Activated CD8-positive, alpha-beta memory T cell treated with anti-CD3 and anti-CD28 coated beads, Interleukin-2, amount 10 ng/mL, durations not matched to agents 7 days and 5 days (primary cell): ENCODE measurements at places on chromosomes 12 and 14.
A peak's percentile ranks its signal among the peaks of the same experiment; 100 is the strongest.

- DNase-seq, result no peak
These were observed 157.4 kb upstream of the TMEM260 start for GRCh38 chr14:56422221-56422620.

GRCh38 chr12:124480469-124481256 lies 86.7 kb downstream of the NCOR2 start:
- DNase-seq, result peak; percentile 91

- no peak for DNase-seq
These were observed 224.0 kb downstream of the KTN1 start for GRCh38 chr14:55803873-55804553.

GRCh38 chr12:95701722-95702418 lies 88.7 kb downstream of the NTN4 start:
- DNase-seq, result no peak

GRCh38 chr14:67853715-67854114 lies 34.1 kb downstream of the RAD51B start:
- no peak for DNase-seq

GRCh38 chr12:21571046-21571445 lies 33.6 kb downstream of the GYS2 start:
- DNase-seq, result no peak

DNA sequence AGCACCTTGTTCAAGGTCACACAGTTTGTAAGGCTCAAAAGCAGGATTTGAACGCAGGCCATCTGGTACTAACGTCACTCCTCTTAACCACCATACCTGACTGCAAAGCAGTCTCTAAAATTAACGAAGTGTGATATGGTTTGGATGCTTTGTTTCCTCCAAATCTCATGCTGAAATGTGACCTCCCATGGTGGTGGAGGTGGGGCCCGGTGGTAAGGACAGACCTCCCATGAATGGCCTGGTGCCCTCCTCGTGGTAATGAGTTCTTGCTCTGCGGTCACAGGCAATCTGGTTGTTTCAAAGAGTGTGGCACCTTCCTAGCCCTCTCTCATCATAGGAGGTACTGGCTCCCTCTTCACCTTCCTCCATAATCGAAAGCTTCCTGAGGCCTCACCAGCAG lies 102.2 kb upstream of the BCL2L14 start:
- DNase-seq, result no peak

- DNase-seq, result no peak
These were observed 799 bp downstream of the ZNF219 start for GRCh38 chr14:21097636-21098075.

GRCh38 chr12:31868965-31869364 lies 90.2 kb upstream of the RESF1 start:
- no peak for DNase-seq

GRCh38 chr14:104888489-104889374 lies 23.7 kb downstream of the CEP170B start:
- DNase-seq, result no peak

DNA sequence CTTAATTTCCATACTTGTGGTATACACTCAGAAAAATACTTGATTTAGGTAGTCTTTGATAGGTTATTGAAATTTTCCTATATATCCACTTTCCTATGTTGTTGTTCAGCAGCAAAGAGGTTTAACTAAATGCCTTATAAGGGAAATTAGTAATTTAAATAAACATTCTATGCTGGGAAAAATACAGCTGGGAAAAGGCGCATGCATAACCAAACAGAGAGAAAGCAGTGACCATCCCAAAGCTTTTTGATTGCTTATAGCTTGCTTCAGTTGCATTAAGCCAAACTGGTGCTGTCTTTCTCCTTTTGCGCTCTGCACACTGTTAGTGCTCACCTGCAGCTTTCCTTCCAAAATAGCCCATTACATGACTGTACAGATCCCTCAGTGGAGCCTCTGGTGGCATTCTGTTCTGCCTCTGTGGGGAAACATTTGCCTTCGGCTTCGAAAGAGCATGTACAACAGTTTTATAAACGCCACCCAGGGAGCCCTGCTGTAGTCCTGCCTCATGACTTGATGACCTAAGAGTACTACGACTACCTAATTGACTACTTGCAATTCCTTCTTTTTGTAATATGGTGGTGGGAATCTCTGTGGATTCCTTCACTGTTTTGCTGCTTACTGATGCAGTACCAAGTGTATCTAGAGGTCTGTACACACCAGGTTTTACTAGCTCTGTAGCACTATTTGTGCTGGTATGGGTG lies 120.8 kb downstream of the RALGAPA1 start:
- DNase-seq, result no peak

- no peak for DNase-seq
These were observed 191.4 kb downstream of the CACNA1C start for GRCh38 chr12:2244013-2244861.

GRCh38 chr12:67666605-67667004 lies 18.1 kb downstream of the DYRK2 start:
- no peak for DNase-seq

- no peak for DNase-seq
These were observed 308.2 kb upstream of the FBXO33 start for GRCh38 chr14:39740454-39740853.

DNA sequence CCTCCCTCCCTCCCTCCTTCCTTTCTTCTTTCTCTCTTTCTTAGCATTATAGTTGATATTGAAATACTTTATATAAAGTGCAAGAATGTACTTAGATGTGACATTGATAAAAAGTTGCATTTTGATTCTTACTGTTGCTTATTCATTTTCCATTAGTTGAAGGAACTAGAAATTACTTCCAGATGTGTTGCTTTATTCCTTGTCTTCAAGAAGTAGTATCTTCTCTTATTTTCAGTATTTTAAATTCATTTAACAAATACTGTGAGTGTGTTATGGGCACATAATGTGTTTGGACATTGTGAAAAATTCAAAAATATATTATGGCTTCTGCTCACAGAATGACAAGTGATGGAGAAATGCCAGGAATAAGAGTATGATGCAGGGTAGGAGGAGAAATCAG lies 45.6 kb downstream of the TRMT5 start:
- DNase-seq, result no peak

DNA sequence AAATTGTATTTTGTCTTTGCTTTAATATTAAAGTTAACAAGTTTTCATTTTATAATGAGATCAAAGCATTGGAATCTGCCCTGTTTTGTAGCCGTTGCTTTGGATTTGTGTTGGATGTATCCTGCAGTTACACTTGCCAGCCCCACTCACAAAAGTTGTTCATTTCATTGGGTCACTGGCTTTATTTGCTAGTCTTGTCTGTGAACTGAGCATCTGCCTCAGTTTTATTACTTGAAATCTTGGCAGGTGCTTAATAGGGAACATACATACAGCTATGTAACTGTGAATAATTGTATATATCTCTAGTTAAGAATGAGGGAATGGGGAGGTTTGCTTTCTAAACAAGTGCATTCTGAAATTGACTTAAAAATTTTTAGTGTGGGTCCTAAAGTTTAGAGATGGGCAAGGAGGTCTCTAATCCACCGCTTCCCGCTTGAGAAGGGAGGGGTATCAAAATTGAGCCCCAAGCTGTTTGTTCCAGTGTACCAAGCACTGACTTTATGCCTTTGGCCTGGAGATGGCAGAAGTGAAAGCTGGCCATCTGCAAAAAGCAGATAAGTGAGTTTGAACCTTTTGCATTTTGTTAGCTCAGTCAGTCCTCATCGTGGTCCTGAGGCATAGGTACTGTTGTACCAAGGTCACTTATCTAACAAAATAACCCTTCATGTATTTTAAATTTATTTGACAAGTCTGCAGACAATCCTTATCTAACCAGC lies 9.3 kb downstream of the EIF5 start:
- no peak for DNase-seq

GRCh38 chr14:83814896-83815295 lies 1715.0 kb upstream of the FLRT2 start:
- no peak for DNase-seq

DNA sequence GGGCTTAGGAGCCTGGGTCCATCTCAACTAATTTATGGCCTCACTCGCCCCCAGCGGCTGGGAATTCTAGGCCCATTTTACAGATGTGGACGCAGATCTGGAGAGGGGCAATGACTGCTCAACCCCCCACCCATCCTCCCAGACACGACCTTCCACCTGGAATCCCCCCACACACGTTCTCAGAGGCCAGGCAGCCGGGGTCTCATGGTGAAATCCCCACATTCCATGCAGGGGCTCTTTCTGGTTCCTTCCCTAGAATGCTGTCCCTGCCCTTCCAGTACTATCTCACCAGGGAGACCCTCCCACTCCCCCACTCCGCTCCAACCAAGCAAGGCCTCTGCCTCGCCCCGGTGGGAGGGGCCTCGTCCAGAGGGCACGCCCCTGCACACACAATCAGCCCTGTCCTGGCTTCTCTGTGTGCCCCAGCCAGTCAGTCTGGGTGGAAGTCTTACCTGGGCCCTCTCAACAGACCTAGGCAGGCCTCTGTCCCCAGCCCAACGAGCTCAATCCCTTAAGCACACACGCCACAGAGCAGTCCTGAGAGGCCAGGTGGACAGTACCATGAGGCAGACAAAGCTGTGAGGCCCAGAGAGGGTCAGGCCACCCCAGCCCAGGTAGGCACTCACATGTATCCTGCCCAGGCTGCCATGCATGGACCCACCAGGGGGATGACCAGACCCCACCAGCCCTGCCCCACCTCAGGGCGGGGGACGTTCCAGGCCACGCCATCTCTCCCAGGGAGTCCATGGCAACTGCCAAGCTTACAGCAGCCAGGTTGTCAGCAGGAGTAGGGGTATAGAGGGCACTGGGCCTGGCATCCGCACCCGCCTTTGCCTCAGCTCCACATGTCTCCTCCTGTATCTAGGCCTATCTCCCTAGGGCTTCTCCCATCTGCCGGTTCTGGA lies 1.3 kb upstream of the ANKRD9 start:
- no peak for DNase-seq

- no peak for DNase-seq
These were observed 73.5 kb upstream of the VASH1 start for GRCh38 chr14:76687611-76688382.

- no peak for DNase-seq
These were observed 91.8 kb downstream of the SLC41A2 start for GRCh38 chr12:104866291-104866690.

DNA sequence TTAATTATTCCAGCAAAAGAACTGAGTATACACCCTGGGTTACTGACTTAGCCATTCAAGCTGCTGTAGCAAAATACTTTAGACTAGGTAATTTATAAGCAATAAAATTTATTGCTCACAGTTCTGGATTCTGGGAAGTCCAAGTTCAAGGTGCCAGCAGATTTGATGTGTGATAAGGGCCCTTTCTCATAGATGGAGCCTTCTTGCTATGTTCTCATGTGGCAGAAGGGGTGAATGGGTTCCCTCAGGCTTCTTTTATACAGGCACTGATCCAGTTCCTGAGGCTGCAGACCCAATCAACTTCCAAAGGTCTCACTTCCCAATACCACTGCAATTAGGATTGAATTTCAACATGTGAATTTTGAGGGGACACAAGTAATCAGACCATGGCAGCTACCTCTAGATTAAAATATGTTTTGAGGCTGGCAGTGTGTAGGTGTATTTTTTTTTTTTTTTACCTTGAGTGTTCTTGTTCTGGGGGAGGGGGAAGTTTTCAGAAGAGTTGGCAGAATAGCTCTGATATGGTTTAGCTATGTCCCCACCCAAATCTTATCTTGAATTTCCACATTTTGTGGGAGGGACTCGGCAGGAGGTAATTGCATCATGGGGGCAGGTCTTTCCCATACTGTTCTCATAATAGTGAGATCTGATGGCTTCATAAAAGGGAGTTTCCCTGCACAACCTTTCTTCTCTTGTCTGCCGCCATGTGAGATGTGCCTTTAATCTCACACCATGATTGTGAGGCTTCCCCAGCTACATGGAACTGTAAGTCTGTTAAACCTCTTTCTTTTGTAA lies 178.2 kb downstream of the RASSF9 start:
- no peak for DNase-seq

GRCh38 chr12:20268121-20268732 lies 100.1 kb upstream of the PDE3A start:
- DNase-seq, result no peak

- no peak for DNase-seq
These were observed 1.9 kb downstream of the NFE2 start for GRCh38 chr12:54298904-54299303.

DNA sequence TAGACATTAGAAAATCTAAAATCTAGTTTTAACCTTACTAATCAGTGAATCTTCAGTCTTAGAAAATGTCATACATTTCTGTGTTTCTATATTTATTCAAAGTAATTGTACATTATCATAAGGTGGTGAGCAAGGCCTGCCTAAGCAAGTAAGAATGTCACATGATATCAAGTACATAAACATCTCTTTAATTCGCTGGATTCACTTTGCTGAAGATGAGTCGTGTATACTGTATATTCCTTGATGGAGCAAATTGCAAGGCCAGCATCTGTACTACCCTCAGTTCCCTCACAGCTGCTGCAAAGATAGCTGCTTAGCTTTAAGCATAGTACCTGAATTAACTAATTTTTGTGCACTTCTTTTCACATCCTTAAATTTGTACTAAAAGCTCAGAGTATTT lies 8.5 kb upstream of the AK7 start:
- no peak for DNase-seq

- DNase-seq, result no peak
These were observed 35.5 kb downstream of the STXBP6 start for GRCh38 chr14:25014440-25014839.

GRCh38 chr12:93676408-93677194 lies 574 bp upstream of the CRADD start:
- DNase-seq, result no peak

DNA sequence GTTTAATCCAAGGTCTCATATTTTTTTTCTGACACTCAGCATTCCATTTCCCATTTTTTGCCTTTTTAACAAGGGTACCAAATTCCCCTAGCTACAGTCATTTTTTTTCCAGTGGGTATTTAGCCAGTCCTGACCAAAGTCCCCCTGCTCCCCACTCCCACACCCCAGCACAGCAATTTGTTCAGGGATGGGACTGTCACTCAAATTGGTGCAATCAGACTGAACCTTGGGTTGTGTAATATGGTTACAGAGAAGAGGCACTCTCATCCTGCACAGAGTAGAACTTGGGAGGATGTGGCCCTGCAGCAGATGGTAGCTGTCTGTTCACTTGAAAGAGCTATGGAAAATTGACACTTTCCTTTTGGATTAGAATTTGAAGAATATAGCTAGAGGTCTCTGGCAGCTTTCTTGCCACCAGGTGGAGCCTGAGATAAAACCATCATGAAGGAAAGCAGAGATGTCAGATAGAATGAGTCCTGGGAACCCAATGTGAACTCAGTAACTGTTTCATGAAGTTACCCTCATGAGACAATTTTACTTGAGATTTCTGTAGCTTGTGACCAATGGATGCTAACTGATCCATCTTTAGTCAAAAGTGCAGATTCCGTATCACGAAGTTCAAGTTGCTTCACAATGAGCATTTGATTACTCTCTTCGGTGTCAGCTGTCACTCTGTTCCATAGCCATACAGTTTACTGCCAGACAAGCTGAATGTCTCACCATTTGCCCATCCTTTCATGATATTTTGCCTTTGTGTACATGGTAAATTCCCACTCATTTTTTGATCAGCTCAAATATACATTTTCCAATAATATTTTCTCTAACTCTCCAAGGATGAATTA lies 394.0 kb upstream of the SYT1 start:
- DNase-seq, result no peak

DNA sequence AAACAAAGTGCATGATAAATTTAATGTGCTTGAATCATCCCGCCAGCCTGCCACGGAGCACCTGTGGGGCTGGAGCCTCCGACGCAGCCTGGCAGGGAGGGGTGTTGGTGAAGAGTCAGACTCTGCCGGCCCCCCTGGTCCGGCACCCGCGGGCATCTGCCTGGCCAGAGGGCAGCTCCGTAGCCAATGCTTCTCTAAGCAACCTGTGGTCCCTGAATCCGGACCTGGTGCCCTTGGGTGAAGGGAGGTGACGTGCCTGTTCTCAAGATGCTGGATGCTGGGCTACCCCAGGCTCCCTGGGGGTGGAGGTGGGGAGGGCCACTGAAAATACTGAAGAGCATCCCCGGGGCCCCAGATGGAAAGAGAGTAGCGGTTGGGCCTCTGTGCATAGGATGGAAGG lies 158.6 kb upstream of the C14orf180 start:
- peak; percentile 19 for DNase-seq
